Urothelium cell line (cell line): ENCODE measurements at places on chromosomes 4 and X.

- no peak for DNase-seq
These were observed 218.0 kb upstream of the AMOT start for GRCh38 chrX:113058634-113059033.

GRCh38 chrX:18457000-18457399, 31.6 kb downstream of the CDKL5 start:
- no peak for DNase-seq

- DNase-seq = no peak
These were observed 610.6 kb upstream of the DIPK2B start for GRCh38 chrX:45811326-45811725.

DNA sequence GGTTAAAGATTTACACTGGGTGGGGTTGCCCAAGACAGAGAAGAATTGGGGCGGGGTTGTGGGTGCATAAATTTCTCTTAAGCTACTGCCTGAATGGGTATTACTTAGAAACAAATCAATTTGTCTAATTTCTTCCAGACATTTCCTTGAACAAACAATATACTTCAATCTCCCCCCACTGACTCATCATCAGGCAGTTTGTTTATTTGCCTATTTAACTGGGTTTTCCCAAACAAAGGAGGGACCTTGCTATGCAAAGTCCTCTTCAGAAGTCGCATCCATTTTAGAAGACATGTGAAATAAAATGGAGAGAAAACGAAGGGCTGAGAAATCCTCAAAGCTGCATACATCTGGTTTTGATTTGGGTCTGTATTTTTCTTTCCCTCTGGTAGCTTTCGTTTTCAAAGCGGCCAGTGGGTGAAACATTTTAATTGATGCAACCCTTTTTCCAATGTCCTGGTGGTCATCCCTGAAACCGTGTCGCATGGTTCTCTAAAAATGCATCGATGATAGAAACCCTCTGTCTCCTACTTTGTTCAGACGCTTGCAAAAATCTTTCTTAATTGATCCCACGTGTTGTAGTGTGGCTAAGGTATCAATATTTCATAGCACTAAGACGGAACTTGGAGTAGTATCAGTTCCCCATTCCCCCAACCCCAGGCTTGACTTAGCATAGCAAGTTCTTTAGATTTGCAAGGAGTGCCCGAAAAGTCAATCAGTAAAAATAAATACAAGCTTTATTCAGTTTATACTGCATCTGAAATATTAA, 115.1 kb upstream of the MXRA5 start:
- no peak for DNase-seq

- no peak for DNase-seq
These were observed 19.1 kb downstream of the VSIG1 start for GRCh38 chrX:108064001-108064400.

- DNase-seq = peak; percentile 3
These were observed 153.6 kb upstream of the INTU start for GRCh38 chr4:127479031-127479622.

- no peak for DNase-seq
These were observed 85.7 kb downstream of the CLNK start for GRCh38 chr4:10598829-10599228.

DNA sequence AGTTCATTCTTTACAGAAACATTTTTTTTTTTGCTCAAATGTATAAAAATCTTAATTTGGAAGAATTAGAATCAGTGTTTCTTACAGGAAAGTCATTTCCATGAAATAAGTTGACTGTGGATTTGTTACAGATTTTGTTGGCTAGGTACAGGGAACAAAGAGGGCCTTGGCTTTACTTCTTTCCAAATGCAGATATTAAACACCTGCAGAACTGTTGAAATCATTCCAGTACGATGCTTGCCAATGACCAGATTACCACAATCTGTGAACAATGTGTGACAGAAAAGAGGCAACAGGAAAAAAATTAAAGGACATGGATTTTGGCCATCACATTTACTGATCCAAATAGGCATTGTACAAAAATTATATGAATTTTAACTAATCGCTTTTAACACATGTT, 70.8 kb downstream of the ANXA10 start:
- DNase-seq = no peak

DNA sequence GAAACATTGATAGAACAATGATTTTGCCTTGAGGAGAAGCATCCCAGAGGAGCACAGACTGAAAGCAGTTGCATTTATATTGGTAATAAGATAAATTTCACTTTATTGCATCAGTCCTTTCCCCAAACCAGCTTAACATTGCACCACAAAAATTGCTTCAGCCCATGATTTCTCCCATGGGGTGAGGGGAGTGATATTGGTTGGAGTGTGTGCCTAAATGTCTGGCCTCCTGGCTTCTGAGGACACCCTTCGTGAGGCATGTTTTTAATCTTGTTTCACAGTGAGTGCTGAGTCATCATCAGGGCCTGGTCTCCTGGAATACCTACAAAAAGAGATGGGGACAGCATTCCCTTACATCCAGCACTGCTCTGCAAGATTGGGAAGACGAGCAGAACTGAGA, 487.9 kb downstream of the C4orf33 start:
- peak; percentile 4 for DNase-seq

DNA sequence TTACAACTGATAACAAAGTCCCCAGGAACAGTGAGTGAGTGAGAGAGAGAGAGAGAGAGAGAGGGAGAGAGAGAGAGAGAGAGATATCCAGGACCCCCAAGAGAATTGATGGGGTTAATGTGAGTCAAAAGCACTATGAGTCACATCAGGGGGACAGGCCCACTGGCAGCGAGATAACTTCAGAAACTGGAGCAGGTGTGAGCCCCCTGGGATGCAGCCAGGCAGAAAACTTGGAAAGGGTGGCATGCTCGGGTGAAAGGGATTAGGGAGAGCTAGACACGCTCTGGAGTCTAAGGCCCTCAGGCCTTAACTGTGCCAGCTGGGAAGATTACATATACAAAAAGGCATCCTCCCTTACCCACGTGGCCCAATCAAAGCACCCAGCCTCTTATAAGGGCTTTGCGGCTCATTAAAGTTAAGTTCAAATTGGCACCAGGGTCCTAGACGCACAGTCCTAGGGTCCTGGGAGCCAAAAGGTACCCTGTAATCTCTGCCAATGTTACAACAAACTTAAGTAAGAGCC, 841 bp downstream of the ACOT9 start:
- DNase-seq = peak; percentile 21

DNA sequence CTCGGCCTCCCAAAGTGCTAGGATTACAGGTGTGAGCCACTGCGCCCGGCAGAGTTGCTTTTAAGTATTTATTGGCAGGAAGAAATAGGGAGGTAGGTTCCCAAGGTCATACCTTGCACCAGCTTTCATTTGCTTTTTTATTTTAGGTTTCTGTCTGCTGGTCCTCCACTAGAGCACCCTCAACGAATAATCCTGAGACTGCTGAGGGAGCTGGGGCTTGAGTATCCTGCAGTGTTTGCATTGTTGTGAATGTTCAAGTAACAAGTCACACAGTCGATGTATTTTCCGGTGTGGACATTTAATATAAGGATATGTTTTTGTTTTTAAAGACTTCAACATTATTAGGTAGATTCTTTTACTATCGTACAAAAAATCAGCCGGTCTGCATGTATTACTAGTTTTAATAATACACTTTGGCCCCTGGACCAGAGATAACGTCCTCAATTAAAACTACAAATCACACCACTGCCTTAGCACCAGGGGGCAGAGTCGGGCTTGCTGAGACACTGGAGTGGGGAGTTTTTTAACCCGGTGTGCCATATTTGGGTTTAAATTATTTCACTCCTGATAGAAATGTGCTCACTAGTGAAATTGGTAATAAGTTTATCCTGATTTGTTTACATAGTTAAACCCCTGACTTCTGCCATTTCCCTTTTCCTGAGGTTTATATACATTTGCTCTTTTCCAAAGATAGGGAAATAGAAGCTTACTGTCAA, 11.6 kb downstream of the SMIM20 start:
- DNase-seq = peak; percentile 35

- no peak for DNase-seq
These were observed 2.4 kb upstream of the STIM2 start for GRCh38 chr4:26858035-26858918.

GRCh38 chrX:154074199-154074598, 23.3 kb downstream of the MECP2 start:
- peak; percentile 65 for DNase-seq

GRCh38 chrX:38959736-38960135, 158.5 kb downstream of the MID1IP1 start:
- DNase-seq = no peak

DNA sequence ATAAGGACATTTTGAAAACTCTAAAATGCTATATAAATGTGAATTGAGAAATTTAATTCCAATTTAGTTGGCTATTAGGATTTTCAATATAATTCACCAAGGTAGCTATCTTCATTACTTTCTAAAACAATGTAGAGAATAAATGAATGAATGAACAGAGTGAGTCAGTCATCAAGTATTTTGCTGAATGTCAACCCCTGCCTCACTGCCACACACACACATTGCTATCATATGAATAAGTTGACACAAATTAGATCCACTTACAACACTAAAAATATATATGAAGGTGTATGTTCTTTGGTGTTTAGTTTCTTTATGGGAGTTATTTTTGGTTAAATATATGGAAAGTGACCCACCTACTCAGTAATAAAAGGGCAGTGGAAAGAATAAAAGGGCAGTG, 141.4 kb upstream of the SMIM10 start:
- peak; percentile 2 for DNase-seq
